ENCODE measurements at places on chromosomes 11 and 22.
A peak's percentile ranks its signal among the peaks of the same experiment; 100 is the strongest.

- no peak overlapping the region for H3K4me3 ChIP-seq
- H3K27ac ChIP-seq, result no peak overlapping the region
- no peaks in the 10 kb centered on the region for H3K4me1 ChIP-seq
- no peak for DNase-seq
- no peaks in the 10 kb centered on the region for H3K36me3 ChIP-seq
- H3K27me3 ChIP-seq, result no peaks in the 10 kb centered on the region
These were observed 357.2 kb upstream of the SYN3 start for GRCh38 chr22:33415401-33415800.

DNA sequence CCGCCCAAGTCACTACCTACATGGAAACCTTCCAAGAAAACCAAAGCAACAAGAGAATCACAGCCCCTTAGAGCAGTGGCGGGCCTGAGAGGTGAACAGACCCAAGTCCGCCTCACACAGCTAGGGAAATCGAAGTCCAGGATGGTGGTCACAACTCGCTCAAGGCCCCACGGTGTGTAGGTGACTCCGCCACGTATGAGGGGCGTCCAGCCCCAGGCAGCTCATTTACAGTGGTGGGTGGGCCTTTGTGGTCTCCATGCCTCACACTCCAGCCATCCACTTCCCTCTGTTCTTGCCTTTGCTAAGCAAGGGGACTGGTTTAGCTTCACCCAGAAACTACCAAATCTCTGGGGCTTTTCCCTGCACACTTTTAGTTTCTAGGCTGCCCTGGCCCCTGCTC is 9.7 kb upstream of the TCF20 start:
- no peak for DNase-seq
- peaks cover 27% of the 10 kb centered on the region for H3K4me1 ChIP-seq
- H3K36me3 ChIP-seq, result 0 out of 3 replicates have a peak, but pooled peaks cover 4% of the 10 kb centered on the region
- H3K27ac ChIP-seq, result no peak overlapping the region
- no peak overlapping the region for H3K4me3 ChIP-seq

- DNase-seq, result no peak
- H3K4me1 ChIP-seq, result peaks cover 14% of the 10 kb centered on the region
- H3K27me3 ChIP-seq, result no peaks in the 10 kb centered on the region
- H3K4me3 ChIP-seq, result no peak overlapping the region
- no peak overlapping the region for H3K27ac ChIP-seq
These were observed 435.1 kb upstream of the CCDC90B start for GRCh38 chr11:83721263-83721662.

DNA sequence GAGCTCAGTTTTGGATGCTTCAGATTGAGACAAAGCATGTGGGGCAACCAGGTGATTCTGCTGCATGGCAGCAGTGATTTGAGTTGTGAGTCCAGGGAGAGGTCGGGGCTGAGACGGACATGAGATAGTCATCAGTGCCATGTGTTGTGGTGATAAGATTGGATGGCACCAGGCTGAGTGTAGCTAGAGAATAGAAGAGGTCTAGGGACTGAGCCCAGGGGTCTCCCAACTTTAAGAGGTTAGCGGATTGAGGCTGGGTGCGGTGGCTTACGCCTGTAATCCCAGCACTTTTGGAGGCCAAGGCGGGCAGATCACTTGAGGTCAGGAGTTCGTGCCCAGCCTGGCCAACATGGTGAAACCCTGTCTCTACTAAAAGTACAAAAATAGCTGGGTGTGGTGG is 6.3 kb upstream of the CTSD start:
- DNase-seq, result no peak
- peaks cover 55% of the 10 kb centered on the region for H3K27me3 ChIP-seq
- no peak overlapping the region for H3K27ac ChIP-seq

DNA sequence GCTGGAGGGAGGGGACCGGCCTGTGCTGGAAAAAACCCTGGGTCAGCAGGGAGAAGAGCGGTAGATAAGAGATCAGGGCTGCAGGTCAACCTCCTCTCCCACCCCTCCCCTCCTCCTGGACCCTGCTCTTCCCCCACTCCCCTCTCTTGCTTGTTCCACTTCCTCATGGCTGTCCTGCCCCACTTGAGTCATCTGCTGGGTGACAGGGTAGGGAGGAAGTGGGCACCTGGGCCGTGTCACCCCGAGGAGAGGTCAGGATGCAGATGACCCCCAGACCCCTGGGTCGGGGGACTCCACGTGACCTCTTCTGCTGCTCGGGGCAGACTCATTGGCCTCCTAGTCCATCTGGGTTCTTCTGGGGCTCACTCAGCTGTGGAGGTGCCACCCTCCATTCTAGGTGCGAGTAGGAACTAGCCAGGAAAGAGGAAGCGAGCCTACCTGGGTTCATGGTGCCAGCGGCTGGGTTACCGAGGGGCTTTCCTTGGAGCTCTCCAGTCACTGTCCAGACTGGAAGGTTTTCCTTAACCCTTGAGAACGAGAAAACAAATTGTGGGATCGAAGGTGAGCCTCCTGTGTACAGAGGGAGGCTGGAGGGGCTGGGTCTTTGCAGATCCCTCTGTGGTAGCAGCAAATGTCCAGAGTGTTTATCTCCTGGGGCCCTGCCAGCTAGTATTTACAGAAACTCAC is 6.5 kb downstream of the APOL2 start:
- H3K4me1 ChIP-seq, result peaks cover 100% of the 10 kb centered on the region
- no peaks in the 10 kb centered on the region for H3K27me3 ChIP-seq
- DNase-seq, result no peak
- H3K27ac ChIP-seq, result peak overlapping the region; percentile 62

- H3K36me3 ChIP-seq, result no peaks in the 10 kb centered on the region
- no peak for DNase-seq
- H3K27me3 ChIP-seq, result no peaks in the 10 kb centered on the region
- no peaks in the 10 kb centered on the region for H3K4me1 ChIP-seq
These were observed 272.0 kb upstream of the SESN3 start for GRCh38 chr11:95503047-95503446.

All from HepG2 (cell line).